NCI-H146 (cell line): ENCODE measurements at places on chromosomes 4 and X.
A peak's percentile ranks its signal among the peaks of the same experiment; 100 is the strongest.

GRCh38 chr4:32789026-32789608, 2068.9 kb downstream of the PCDH7 start:
- no peak for DNase-seq

- DNase-seq: no peak
Observed at GRCh38 chr4:107838861-107839565, 14.3 kb downstream of the SGMS2 start.

GRCh38 chrX:65607070-65607742, 60.2 kb upstream of the MSN start:
- no peak for DNase-seq

DNA sequence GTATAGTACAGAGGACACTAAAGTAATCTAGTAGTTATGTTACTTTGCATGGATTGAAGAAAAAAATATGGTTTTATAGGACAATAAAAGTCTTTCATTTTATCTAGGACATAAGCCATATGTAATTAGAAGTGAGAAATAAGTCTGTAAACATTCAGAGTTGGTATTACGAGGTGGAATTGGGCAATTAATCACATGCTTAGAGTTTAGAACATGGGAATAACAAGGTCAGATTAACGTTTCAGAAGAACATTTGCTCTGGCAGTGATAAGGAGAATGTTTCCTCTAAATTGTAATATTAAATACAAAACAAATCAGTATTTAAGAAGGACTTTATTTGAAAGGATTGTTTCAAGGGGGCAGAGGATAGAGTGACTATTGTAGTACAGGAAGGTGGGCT, 15.6 kb upstream of the SULT1E1 start:
- no peak for DNase-seq

GRCh38 chr4:136558940-136559494, 973.3 kb downstream of the PCDH18 start:
- DNase-seq: peak; percentile 1

GRCh38 chr4:153705743-153706468, 21.8 kb downstream of the TLR2 start:
- no peak for DNase-seq

DNA sequence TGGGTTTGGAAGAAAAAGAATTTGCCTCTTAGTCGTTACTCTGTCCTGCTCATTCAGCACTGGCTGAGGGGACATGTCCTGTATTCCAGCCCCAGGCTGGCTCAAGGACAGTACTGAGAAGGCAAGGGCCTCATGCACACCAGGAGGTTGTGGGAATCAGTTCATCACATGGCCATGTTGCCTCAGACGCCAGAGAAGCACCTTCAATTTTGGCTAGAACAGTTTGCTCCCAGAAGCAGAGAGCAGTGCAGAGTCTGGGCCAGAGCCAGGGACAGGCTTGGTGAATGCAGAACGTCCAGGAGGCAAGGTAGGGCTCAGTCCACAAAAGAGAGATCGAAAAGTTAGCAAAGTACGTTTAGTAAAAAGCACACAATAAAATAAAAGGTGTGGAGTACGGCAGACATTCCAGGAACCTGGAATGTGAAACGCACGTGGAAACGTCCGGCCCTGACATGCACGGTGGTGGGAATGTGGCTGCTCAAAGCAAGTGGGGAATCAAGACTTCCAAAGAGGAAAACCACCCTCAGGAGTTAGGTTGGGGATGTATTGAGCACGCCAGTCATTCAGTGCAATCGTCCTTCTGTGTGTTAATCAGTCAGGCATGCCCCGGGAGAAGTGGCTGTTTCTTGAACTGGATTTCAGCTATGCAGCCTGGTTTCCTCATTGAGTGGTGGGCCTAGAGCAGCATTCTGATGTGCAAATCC, 1.2 kb upstream of the SLC2A9 start:
- no peak for DNase-seq

- no peak for DNase-seq
Observed at GRCh38 chr4:15605537-15605936, 49.6 kb downstream of the FBXL5 start.

DNA sequence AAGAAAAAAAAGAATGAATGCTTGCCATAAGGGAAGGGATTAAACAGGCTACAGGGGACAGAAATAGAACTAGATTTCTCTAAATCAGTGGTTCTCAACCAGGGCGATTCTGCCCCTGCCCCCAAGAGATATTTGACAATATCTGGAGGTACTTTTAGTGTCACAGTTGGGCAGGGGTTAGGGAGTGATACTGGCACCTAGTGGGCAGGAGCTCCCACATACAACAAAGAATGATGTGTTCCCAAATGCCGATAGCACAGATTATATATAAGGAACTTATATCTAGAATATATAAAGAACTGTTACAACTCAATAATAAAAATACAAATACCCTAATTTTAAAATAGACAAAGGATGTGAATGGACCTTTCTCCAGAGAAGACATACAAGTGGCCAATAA, 14.7 kb downstream of the S100G start:
- no peak for DNase-seq

- no peak for DNase-seq
Observed at GRCh38 chr4:24624381-24624780, 40.0 kb upstream of the DHX15 start.

DNA sequence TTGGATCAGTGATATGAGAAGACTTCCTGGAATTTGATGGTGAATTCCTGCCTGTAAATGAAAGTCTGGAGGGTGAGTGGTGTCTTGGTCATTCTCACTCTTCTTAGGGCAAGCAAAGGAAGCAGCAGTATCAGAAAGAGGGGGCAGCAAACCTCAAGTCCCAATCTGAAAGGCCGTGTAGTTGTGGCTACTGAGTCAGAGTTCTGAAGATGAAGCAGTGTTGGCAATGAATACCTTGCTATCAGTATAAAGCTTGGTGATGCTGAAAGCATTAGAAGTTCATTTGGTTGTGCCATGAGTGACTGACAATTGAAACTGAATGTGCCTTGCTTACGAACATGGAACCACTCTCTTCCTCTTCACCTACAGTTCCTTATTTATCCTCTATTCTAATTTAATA, 35.0 kb upstream of the GLRA3 start:
- DNase-seq: no peak

- DNase-seq: peak; percentile 0
Observed at GRCh38 chrX:78708262-78708661, 39.3 kb upstream of the LPAR4 start.

GRCh38 chr4:141898346-141898745, 262.0 kb downstream of the IL15 start:
- no peak for DNase-seq

DNA sequence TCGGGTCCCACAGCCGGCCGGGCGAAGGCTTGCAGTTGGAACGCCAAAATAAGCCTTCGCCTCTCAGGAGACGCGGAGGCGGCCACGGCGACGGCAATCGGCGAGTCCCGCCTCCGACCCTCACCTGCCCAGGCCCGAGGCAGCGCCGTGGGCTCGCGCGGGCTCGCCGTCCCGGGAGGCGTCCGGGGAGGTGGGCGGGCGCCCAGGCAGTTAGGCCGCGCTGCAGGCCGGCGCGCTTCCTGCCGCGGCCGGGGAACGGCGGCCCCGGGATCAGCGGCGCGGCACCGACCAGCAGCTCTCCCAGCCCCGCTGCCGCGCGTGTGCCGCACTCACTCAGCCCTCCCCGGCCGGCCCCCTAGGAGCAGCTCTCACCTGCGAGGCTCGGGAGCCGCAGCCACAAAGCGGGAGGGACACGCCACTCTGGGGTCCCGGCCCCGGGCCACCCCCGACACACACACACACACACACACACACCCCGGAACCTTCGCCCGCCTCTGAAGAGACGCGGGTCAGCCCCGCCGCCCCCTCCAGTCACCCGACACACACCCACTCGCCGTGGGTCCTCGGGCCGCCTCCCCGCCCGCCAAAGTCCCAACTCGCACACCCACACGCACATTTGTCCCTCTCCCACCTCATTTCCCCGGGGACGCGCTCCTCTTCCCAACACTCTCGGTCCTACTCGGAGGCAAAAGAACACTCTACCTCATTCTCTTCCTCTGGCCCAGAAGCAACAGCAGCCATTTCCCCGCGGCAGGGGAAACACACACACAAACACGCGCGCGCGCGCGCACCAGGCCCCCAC, at the start of gene CNOT6L:
CNOT6L (minus strand) TSS at position 767 of the 802 bp plus-strand sequence; CDS start at position 707, 60 bp downstream.
- DNase-seq: peak; percentile 74

DNA sequence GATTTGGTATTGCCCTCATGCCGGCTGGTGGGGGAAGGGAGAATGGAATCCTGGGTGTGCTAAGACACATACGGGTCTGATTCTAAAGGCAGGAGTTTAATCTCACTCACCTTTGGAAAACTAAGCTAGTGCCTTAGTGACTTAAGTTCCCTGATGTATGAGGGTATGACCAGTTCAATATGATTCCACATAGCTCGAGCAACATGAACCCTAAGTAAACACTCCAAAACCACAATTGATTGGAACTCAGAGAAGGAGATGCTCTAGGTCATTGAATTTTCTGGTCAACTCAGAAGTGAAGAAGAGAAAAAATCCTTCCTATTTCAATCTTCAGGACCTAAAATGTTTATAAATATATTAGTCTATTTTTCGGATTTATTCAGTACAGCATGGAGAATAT, 420.1 kb upstream of the INTU start:
- DNase-seq: no peak

GRCh38 chr4:144547678-144548298, 98.2 kb upstream of the HHIP start:
- no peak for DNase-seq

GRCh38 chr4:13322681-13323101, 161.4 kb downstream of the RAB28 start:
- DNase-seq: no peak

DNA sequence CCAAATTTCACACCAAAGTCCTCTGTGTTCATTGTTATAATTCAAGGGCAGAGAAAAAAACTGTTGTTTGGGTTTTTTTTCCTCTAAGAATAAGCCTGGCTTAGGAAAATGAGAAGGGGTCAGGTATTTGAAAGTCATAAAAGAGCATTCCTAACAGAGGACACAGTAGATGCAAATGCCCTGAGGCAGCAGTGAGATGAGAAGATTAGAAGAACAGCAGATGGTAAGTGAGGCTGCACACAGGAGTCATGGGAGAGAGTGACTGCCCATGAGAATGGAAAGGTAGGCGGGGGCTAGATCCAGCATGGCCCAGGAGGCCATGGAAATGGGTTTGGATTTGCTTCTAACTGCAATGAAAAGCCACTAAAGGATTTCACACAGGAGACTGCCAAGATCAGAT, 107.5 kb upstream of the RBPJ start:
- DNase-seq: no peak

DNA sequence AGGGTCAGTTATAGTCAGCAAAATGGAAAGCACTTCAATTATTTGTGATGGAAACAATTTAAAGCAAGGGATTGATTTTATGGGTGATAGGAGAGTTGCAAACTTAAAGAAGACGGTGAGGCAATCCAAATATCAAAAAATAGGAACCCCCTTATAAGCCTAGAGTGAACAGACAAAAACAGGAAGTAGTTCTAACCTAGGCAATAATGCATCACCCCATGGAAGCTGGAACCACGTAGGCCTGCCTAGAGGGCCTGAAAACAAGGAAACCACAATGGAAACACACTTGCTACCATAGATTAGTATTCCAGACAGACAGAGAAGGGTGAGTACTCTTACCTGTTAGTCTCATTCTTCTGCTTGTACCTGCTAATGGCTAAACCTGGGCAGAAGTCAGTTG, 13.5 kb upstream of the GK2 start:
- DNase-seq: no peak

DNA sequence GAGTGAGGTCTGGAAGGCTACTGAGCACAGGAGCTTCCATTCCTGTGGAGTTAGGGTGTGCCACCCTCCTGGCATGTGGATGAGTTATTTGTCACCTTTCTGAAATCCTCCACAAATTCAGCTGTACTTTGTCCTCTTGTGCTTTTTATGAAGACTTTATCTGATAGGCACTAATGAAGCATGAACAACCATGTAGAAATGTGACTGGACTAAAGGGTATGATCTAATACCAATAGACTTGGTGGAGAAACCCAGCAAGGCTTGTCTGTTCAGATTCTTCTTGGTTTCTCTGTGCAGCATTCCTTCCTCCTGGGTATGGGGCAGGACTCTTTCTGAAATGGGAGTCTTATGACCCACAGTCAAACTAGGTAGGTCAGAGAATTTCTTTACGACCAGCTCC, 9.6 kb downstream of the NBDY start:
- DNase-seq: no peak

- DNase-seq: no peak
Observed at GRCh38 chr4:53194727-53195126, 171.1 kb downstream of the SCFD2 start.

- DNase-seq: no peak
Observed at GRCh38 chr4:110019153-110019552, 106.5 kb downstream of the EGF start.

GRCh38 chr4:151429957-151430570, 21.1 kb downstream of the FHIP1A start:
- DNase-seq: no peak

- DNase-seq: no peak
Observed at GRCh38 chrX:16832301-16832700, 37.9 kb downstream of the RBBP7 start.

- DNase-seq: no peak
Observed at GRCh38 chr4:79862821-79863220, 210.2 kb downstream of the ANTXR2 start.

DNA sequence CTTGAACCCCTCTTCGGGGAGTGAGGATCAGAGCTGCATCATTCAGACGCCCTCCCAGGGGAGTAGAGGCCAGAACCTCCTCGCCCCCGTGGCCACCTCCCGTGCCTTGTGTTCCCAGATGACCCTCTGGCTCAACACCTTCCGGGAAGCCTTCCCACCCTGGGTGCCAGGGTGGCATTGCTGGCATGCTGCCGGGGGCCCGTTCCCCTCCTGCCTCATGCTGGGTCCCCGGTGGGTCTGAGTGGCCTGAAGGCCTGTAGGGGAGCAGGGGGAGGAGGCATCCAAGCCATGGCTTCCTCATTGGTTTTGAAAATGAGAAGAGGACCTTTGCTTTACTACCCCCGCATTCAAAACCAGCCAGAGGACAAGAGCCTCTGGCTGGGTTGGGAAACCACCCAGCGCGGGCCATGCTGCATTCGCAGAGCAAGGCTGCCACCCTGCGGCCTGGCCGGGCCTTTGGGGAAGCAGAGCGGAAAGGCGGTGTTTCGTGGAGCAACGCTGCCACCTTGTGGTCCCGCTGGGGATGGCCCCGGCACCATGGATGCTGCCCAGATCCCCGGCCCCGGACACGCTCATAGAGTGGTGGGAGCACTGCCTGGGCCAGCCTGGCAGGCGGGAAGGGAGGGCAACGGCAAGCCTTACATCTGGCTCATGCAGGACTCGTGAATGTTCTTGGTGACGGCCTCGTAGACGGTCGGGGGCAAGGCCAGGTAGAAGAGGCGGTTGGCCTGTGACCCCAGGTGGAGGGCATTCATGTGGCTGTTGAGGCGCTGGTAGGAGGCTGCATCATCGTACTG, 11.9 kb downstream of the G6PD start:
- DNase-seq: peak; percentile 77

DNA sequence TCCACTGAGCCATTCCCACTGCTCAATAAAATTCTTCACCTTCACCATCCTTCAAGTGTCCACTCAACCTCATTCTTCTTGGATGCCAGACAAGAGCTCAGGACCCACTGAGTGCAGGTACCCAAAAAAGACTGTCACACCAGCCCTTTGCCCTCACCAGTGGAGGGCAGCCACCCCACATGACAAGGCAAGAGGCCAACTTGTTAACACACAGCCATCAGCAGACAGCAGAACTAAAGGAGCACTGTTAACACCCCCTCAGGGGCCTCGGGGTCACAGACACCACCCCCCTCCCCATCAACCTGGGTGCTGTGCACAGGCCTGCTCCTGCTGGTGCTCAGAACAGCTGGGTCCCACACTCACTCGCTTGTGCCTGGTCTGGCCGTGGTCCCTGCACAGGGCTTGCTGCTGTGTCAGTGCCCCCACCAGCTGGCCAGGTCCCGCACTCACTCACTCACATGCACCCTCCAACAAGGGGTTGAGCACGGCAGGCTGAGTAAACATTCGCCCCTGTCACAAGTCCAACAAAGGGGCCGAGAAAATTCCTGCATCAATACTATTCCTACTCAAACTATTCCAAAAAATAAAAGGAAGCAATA, 54.1 kb downstream of the ATRX start:
- DNase-seq: no peak
